ENCODE measurements at places on chromosomes 11 and 22. TPM values are rescaled to one million over a fixed set of nuclear protein-coding genes. Genes with fewer than 3 reads are reported as not detected.

- DNase-seq = no peak
These were observed 34.1 kb downstream of the LINC01488 start for GRCh38 chr11:69515271-69516245.

DNA sequence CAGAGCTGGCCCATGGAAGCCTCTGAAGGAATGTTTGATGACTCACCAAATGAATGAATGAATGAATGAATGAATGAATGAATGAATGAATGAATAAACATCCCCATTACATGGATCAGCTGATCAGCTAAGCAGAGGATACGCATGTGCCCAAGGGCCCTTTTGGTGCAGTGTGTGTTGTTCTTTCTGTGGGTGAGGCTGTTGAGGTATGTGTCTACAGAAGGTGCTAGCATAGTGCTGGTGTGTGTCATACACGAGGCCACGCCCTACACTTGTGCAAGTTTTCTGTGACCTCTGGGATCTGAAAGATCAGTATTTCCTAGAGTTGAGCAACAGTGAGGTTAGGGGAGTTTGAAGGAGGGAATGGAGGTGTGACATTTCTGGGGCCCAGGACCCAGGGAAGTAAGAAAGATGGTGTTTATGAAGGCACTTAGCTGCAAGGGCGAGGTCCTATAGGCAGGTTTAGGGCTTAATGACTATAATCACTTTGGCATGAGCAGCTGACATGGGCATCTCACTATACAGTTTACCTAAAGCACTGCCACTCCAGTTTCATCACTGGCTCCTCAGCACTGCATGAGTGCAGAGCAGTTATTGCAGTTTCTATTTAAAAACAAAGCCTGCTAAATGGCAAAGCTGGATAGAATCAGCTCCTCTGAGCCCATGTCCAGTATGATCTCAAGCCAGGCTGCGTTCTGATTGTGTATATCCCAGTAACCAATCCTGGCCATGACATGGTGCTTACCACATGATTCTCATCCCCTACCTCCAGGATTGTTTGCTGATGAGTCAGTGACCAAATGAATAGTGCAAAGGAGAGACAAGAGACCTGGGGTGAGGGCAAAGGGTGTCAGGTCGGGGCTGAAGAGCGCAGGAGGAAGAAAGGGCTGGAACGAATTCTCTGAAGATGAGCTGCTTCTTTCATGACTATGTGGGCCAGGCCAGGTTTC lies 36.4 kb upstream of the E2F8 start:
- no peak for DNase-seq

GRCh38 chr11:129694966-129695365 lies 120.7 kb upstream of the TMEM45B start:
- no peak for DNase-seq

DNA sequence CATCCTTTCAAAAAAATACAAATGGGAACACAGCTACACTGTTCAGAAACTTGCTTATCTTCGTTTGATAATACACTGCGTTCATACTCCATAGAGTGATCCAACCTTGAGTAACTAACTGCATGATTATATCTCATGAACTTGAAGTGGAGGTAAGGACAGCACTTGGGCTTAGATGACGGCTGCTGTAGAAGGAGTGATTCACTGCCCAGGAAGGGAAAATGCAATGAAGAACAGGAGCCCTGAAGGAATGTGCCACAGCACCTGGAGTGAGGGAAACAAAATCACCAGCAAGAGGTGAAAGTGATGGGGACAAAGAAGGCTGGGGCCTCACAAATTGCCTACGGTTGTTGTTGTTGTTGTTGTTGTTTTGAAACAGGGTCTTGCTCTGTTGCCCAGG lies 44.1 kb upstream of the SC5D start:
- DNase-seq = no peak

- DNase-seq = no peak
These were observed 453.5 kb downstream of the MIAT start for GRCh38 chr22:27110665-27111451.

DNA sequence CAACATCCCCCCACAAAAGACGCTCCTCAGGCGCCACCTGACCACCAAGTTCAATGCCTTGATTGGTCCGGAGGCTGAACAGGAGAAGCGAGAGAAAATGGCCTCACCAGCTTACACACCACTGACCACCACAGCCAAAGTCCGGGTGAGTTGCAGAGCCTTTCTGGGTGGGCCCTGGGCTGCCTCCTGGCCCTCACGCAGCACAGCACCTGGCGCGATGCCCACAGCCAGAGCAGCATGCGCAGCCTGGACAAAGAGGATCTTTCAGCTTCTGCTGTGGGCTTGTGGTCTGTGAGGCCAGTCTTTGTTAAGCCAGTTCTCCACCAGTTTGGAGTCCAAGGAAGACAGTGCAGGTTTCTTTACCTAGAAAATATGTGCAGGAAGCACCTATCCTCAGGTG lies 21.6 kb downstream of the CYB5R2 start:
- DNase-seq = no peak

DNA sequence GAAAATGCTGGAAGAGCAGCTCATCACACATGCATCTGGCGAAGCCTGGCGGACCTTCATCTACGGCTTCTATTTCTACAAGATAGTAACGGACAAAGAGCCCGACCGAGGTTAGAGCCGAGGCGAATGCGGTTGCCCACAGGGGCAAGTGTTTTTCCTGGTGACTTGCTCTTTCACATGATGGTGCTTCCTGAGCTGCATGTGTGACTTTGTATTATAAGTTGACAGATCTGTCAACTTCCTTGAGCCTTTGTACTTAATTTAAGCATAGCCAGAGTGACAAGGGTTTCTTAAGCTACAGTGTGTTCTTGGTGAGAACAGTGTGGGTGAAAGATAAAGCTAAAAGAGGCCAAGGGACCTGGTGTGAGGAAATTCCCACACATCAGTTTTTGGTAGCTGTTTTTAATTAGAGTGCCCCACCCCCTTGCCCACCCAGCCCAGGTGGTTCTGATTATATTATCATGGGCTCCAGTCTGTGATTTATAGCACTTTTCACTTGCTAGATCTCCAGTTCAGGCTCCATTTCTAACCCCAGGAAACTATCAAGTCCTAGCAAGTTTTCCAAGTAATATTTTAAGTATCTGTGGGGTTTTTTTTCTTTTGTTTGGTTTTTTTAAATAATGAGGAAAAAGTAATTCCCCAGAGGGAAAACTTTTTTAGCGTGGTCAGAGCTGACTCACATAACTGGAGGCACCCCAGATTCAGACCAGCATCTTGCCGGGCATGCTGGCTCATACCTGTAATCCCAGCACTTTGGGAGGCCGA lies 68.0 kb upstream of the YWHAH start:
- no peak for DNase-seq

GRCh38 chr22:23236440-23237184 lies 56.3 kb downstream of the BCR start:
- no peak for DNase-seq

- DNase-seq = no peak
These were observed 56.5 kb downstream of the MIAT start for GRCh38 chr22:26713823-26714449.

The FXYD2 gene
- total RNA-seq = 3.4 TPM

The MS4A3 gene
- not detected for total RNA-seq

Measured in adrenal gland (tissue), 19 donors.